ENCODE measurements at places on chromosomes 2 and 18.

GRCh38 chr2:7014174-7014640 is 97.0 kb downstream of the RNF144A start:
- no peak for DNase-seq

GRCh38 chr18:27983780-27984179 is 193.2 kb downstream of the CDH2 start:
- no peak for DNase-seq

- peak; percentile 91 for DNase-seq
Measured at GRCh38 chr2:121075006-121075551, 209.9 kb downstream of the TFCP2L1 start.

DNA sequence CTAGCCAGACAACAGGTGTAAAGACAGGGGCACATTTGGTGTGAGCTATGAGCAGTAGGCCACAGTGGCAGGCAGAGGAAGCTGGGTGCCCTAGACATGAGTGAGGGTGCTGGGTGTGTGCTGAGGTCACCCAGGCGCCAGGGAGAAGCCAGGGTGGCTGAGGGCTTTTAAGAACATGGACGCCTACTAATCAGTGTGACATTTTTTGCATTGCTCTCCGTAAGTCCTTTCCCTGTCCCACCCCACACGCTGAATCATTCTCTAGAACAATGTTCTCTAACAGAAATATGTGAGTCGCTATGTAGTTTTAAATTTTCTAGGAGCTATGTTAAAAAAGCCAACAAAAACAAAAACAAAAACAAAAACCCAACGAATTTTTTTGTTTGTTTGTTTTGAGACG is 204.5 kb upstream of the REV1 start:
- no peak for DNase-seq

DNA sequence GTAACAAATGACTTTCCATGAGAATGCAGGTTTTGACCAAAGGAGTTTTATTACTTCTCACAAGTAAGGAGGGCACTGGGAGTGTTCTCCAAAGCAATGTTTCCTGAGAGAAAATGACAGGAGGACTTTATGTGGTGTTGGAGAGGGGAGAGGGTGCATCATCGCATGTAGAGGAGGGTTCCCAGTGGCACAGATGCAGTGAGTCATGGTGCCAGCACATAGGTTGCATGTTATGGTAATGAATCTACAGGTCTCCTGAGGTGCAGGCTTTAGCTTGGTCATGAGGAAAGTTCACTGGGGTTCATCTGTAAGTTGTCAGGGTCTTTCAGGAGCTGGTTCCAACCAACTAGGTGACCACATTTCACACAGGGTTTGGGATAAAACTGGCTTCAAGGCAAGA is 30.4 kb downstream of the NAT8 start:
- DNase-seq: no peak

DNA sequence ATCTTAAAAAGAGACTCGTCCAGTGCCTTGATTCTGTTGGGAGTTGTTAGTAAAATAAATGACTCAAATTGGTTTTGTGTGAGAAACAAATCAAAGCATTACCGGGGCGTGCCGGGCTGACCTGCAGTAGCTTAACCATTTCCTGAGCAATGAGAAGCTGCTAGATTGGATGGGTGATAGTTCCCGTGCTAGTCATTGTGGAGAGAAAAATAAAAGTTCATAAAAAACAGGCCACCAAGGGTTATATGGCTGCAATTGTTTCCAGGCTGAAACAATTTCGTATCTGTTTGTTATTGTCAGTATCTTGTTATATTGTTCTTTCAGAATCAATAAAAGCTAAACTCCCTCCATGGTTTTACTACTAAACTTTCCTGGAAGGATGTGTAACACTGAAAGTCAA is 314.4 kb downstream of the MTX2 start:
- no peak for DNase-seq
